ENCODE measurements at places on chromosomes 6 and 20.
A peak's percentile ranks its signal among the peaks of the same experiment; 100 is the strongest.

DNA sequence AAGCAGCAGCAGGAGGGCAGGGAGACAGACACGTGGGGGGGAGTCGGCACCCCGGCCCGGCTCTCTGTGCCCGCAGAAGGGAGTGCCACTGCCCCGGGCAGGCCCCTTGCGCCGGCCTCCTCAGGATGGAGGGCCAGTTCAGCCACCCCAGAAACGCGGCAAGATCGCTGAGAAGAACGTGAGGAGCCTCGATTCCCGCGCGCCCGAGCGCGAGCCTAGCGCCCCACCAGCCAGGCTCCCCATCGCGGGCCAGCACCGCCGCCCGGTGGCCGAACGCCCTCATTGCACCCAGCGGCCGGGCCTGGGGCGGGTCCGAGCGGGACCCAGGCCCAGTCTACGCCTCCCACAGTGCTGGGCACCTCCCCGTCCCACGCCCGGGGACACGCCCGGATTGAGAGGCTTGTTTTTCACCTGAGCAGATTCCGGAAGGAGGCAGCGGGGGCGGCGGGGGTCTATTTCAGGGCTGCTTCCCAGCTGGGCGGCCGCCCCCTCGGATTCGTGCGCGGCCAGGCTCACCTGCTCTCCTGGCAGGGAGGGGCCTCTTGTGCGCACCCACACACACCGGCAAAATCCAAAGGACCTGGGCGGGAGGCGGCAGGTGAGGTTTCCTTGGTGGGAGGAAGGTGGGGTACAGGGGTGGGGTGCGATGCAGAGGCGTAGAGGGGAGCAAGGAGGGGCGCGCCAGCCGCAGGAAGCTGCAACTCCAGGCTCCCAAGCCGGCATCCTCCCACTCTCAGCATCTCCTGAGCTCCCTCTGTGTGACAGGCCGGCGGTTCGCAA lies 9.0 kb upstream of the GRM4 start:
- DNase-seq, result peak; percentile 59

DNA sequence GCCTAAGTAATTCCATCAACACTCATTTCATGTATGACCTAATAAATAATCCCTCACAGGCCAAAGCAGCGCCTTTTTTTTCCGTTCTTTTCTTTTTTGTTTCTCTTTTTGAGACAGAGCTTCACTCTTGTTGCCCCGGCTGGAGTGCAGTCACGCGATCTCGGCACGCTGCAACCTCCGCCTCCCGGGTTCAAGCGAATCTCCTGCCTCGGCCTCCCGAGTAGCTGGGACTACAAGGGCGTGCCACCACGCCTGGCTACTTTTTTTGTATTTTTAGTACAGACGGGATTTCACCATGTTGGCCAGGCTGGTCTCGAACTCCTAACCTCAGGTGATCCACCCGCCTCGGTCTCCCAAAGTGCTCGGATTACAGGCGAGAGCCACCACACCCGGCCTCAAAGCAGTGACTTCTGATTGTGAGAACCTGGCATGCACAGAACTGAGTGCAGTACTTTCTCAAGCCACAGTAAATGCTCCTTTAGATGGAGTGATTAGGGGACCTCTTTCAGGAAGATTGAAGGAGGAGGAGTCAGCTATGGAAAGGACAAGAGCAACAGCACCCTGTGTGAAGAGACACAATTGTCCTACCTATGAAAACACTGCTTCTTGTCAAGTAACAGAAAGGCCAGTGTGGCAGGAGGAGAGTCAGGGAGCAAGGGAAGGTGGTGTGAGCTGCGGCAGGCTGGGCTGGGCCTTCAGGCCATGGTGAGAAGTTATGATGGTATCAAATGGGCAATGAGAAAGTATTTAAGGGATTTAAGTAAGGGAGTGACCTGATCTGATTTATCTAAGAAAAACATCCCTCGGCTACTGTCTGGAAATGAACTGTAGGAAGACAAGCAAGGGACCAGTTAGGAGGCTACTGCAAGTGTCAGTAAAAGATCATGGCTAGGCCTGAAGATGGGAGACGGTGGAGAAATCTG lies 1.7 kb upstream of the SCAF8 start:
- DNase-seq, result no peak

DNA sequence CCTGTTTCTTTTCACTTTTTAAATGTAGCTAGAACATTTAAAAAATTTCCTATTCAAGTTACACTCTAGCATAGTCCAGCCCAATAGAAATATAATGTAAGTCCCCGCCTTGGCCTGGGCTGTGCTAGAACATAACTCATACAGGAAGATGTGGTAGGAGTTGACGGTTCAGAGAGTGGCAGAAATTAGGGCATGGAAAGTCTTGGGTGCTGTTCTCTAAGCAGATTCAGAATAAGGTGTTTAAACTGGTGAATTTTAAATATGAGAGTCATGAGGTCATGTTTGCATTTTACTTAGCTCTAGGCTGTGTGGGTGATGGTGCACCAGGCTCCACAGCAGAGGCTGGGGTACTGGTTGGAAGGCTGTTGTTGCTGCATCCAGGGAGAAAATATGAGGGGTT lies 256.5 kb downstream of the FARS2 start:
- DNase-seq, result no peak

DNA sequence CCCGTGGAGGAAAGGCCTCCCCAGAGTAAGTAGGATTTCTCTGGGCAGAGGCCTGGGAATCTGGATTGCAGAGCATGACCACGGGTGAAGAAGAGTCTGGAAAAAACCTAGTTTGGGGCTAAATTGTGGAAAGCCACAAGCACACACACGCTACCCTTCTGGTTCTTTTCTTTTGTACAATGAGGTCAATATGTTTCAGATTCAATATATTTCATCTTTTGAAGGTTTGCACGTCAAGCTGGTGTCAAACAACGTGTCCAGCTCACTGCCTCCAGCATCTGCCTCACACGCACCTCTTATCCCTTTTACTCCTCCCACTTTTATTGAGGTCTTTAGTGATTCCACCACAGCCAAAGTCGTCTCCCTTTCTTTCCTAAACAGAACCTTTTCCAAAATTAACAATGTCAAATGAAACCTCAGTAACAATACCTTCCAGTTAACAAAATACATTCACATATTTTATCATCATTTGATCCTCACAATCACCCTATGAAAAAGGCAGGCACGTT lies 773 bp upstream of the EPB41L2 start:
- no peak for DNase-seq

- DNase-seq, result no peak
These were observed 193.3 kb downstream of the TSHZ2 start for GRCh38 chr20:53165452-53165851.

GRCh38 chr6:104837158-104837557 lies 22.6 kb downstream of the HACE1 start:
- DNase-seq, result no peak

DNA sequence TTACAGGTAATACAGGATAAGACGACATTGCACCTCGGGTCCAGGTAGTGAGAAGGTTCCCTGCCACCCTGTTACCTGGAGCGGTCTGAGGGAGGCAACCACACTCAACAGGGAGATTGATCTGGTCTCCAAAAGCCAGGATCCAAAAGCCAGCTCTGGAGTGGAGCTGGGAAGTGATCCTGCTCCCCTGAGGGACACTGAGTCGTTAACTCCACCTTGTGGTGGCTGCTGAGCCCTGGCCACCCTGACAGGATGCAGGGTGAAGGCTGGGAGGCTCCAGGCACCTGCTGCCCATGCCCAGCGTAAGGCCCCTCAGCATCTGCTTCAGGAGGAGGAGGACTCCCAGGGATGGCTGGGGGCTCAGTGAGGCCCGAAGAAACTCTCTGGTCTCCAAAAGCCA lies 38.7 kb upstream of the SLC22A2 start:
- no peak for DNase-seq

DNA sequence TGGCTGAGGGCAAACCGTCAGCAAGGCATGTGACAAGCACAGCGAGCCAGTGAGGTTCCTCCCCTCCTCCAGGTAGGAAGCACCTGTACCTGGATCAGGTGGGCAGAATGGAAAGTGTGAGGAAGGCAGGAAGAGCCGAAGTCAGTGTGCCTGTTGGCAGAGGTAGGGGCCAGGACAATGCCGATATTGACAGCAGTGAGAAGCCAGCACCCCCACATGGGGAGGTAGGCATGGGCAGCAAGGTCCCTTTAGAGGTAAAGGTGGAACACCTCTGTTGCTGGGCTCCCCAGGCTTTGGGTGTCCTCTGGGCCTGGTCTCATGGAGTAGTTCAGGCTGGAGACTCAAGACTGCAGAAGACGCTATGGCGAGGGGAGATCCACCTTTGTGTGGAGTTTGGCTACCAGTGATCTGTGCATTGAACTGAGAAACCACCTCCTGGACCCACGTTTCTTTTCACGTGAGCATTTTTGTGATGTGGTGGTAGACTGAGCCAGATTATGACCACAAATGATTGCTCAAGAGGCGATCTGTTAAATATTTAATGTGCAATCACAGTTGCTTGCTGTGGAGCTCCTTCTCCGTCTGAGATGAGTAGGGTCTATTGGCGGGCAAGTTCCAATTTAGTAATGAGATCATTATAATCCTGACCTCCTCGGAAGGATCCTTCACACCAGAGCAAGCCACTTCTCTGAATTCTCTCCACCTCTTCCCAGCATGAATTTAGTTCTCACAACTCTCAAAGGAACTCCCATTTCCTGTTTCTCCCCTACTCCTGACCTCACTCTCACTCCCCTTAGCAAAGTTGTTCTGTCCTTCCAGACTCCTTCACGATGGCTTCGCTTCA lies 174.8 kb downstream of the CDH26 start:
- no peak for DNase-seq

DNA sequence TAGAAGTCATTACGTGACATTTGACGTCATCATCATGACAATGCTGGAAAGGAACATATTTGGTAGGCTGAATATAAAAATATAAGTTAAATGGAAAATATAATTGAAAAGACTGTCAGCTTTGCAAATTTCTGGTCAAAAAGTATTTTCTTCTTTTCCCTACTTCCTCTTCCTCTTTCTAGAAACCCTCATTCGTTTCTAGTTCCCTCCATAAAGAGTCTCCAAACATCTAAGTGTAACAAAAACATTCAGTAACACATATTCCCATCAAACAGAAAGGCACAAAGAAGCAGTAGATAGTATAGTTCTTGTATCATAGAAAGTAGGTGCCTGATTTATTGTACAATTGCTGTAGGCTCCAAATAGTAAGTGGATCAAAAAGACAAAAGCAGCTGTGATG lies 150.8 kb upstream of the FAM83B start:
- DNase-seq, result no peak

DNA sequence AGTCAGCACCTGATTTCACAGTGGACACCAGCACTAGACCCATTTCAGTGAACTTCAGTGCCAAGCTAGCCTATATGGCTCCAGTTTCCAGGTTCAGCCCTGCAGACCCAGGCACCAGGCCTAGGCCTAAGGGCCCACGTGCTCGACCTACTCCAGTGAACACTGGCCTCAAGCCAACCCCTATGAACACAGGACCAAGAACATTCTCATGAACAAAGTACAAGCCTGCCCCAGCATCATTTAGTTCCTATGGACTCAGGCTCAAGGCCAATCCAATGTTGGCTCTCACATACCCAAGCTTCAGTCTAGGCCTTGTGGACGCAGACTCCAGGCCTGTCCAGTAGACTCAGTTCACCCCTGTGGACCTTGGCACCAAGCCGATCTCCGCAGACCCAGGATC lies 385.5 kb downstream of the DHX35 start:
- DNase-seq, result no peak

DNA sequence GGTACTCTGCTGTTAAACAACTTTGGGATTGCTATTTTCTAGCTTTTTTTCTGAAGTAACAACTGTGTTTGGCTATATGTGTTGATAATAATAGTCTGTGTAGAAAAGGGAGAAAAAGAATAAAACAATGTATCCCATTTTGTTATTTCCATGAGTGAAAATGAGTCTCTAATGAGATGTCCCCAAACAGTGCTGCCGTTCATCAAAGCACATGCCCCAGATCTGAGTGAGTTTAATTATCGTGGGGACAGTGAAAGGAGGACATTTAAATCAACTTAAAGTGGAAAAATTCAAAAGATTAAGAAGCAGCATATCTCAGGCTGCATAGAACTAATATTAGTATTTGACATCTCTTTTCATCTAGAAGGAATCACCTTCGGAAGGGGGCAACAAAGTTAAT lies 59.6 kb downstream of the NCOA7 start:
- DNase-seq, result no peak

- no peak for DNase-seq
These were observed 16.2 kb upstream of the UFL1 start for GRCh38 chr6:96505363-96505762.

DNA sequence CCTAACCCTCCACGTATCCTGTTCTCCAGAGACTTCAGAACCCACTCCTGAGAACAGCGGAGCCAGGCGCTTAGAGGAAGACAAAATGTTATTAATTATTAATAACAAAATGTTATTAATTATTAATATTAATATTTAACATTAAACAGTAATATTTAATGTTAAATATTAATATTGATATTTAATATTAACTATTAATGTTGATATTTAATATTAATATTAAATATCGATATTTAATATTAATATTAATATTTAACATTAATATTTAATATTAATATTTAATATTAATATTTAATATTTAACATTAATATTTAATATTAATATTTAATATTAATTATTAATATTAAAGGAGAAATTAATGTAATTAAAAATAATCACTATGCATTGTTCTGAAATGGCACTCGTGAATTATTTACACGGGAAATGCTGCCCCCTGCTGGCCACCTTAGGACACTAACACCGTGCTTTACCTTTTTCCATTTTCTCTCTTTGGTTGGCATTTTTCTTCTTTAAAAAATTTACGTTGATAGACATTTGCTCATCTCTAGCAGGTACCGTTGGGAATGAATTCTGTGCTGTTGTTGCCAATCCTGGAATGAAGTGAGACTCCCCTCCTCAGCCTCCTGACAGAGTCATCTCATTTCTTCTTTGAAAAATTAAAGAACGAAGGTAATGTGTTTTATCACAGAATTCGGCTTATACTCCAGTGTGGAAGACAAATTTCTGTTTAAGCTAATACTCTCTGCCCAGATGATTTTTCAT lies 7.5 kb upstream of the GGTLC1 start:
- DNase-seq, result peak; percentile 68

- DNase-seq, result no peak
These were observed 325.9 kb downstream of the PLCB1 start for GRCh38 chr20:8457978-8458377.

GRCh38 chr20:62707921-62708521 lies 615 bp upstream of the NTSR1 start:
- no peak for DNase-seq

- DNase-seq, result no peak
These were observed 11.8 kb upstream of the CD93 start for GRCh38 chr20:23097636-23098580.

- DNase-seq, result no peak
These were observed 1295.1 kb downstream of the EPHA7 start for GRCh38 chr6:92124200-92124651.

DNA sequence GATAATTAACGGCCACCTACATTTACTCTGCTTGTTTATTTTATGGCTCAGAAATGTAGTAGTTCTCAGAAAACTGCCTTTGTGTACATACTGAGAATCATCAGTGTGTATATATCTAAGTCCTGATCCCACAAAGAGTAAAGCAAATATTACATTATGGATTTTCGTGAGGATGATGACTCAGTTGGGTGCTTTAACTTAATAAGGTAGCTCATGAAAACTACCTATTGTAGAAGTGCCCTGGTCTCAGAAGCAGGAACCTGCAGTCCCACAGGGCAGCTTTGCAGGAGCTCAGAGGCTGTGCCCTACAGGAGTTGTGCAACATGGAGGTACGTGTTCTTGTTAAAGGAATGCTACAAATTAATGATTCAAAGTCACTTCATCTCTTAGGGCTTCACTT lies 108.2 kb downstream of the PLG start:
- no peak for DNase-seq

- no peak for DNase-seq
These were observed 162.1 kb upstream of the OGFRL1 start for GRCh38 chr6:71126506-71126905.

GRCh38 chr6:147345902-147346301 lies 141.7 kb downstream of the STXBP5 start:
- DNase-seq, result no peak

GRCh38 chr6:167505782-167506181 lies 180.9 kb downstream of the TTLL2 start:
- DNase-seq, result no peak
